ENCODE measurements at places on chromosomes 1 and 21.

DNA sequence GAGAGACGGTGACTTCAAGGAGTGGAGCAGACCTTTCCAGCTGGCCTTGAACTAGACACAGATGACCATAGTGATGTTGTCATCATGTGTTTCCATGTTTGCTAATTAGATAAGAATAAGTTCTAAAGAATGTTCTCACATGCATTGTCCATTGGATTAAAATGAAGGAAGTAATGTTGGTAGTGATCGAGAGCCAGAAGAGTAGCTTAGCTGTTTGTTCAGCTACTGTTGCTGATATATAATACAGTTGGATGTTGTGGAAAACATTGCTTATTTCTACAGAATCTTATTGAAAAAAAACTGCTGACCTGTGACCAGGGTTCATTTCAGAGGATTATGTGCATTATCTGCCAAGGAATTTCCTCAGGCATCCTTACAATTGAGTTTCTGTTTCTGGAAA lies 249.1 kb upstream of the POGK start:
- no peak for DNase-seq

- no peak for DNase-seq
Observed at GRCh38 chr1:78601068-78601467, 19.2 kb upstream of the IFI44L start.

DNA sequence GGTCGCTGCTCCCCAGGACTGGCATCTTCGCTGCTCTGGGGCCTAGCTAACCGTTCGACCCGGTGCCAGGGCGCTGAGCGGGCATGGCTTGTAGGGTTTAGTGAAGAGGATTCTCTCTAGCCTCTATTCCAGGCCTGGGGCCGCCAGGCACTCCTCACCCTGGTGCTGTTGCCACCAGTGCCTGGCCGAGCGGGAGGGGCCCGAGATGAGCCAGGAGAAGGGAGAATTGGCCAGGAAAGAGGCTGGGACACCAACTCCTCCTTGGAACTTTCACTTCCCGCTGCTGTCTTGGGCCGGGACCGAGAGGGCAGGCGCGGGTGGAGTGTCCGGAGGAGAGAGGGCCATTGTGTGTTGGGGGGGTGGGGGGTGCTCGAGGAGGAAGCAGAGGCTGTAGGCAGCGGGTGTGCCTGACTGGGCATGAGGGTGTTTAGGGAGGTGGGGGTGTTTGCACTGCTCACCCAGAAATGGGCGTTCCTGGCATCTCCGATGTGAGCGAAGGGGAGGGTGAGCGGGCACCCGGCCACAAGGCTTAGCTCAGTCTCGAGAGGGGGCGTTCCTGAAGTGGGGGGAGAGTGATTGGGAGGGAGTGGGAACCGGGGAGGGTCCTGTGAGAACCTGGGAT lies 772 bp downstream of the ADAM15 start:
- peak; percentile 85 for DNase-seq

GRCh38 chr21:28590026-28590425 lies 402.7 kb downstream of the LTN1 start:
- no peak for DNase-seq

DNA sequence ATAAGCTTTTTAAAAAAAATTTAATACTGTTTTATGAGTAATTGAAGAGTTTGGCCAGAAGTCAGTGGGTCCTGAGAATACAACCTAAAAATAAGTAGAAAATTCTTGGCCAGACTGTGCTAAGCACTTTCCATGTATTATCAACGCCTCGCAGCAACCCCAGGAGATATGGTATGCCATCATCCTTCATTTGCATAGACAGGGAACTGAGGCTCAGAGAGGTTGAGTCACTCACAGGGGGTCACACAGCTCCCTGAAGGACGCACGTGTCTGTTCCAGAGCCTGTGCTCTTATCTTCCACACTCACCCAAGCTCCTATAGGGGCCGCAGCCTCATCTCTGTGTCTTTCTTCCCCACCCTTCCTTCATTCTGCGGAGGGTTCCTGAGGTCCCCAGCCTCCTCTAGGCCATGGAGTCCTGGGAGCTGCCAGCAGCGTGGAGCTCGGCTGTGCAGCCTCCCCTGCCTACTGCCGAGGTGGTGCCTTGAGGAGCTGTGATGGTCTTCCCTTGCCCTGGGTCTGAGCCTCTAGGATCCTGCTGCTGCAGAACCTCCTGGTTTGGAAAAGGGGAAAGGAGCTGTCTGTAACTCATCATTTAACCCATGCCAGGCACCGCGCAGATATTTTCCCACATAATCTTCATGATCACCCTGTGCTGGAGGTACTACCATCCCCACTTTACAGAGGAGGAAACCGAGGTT lies 30.3 kb upstream of the ECE1 start:
- no peak for DNase-seq

- no peak for DNase-seq
Observed at GRCh38 chr1:149932474-149932873, 4.2 kb downstream of the MTMR11 start.

- no peak for DNase-seq
Observed at GRCh38 chr1:113242481-113242880, 147.8 kb upstream of the MAGI3 start.

GRCh38 chr1:22778862-22779520 lies 68.4 kb downstream of the EPHB2 start:
- DNase-seq, result no peak

- no peak for DNase-seq
Observed at GRCh38 chr1:95013950-95014574, 58.7 kb downstream of the ALG14 start.

- no peak for DNase-seq
Observed at GRCh38 chr1:31669433-31669785, 24.7 kb upstream of the PEF1 start.

GRCh38 chr1:163090321-163090945 lies 21.3 kb downstream of the RGS4 start:
- DNase-seq, result no peak

- no peak for DNase-seq
Observed at GRCh38 chr1:13619909-13620308, 36.3 kb downstream of the PDPN start.

DNA sequence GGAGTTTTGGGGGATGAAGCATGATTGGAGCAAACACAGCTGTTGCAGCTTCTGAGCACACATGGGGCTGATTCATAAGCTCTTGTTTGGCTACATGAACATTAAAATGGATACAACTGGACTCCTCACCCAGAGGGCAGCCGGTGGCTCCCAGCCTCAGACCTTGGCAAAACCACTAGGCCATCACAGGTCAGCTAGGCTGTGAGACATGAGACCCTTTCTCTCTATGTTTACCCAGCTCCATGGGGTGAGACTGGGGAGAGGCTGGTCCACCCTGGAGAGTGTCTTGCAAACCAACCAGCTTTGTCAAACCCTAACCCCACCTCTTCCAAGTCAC lies 388.7 kb downstream of the PTPRU start:
- no peak for DNase-seq

GRCh38 chr1:91768120-91768519 lies 117.8 kb downstream of the TGFBR3 start:
- no peak for DNase-seq

DNA sequence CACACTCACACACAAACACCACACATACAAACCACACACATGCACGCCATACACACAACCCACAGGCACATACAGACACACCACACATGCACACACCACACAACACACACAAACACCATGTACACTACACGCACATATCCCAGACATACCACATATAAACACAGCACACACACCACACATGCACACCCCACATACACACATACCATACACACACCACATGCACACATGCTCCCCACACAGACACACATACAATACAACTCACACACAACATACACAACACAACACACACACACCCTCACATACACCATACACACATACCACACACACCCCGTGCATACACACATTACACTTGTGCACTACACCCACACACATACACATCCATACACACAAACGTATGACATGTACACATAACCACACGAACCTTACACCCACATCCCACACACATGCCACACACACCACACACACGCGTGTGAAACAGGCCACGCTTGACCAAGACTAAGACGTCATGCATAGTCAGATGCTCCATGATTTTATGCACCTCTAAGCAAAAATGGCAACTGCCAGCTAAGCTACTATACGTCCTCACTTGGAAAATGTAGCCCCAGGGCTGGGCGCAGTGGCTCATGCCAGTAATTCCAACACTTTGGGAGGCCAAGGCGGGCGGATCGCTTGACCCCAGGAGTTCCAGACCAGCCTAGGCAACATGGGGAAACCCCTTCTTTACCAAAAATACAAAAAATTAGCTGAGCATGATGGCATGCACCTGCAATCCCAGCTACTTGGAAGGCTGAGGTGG lies 77.4 kb upstream of the TMPRSS2 start:
- no peak for DNase-seq

GRCh38 chr1:23215751-23216449 lies 1.4 kb downstream of the HTR1D start:
- no peak for DNase-seq

GRCh38 chr1:59333626-59334277 lies 36.9 kb downstream of the FGGY start:
- no peak for DNase-seq

- peak; percentile 92 for DNase-seq
Observed at GRCh38 chr1:153985941-153986761, at the start of gene RAB13. Gene RAB13 (minus strand): TSS chr1:153986339. CDS start chr1:153986236, 103 bp downstream.

- DNase-seq, result no peak
Observed at GRCh38 chr1:119862276-119862675, 34.0 kb downstream of the ADAM30 start.

DNA sequence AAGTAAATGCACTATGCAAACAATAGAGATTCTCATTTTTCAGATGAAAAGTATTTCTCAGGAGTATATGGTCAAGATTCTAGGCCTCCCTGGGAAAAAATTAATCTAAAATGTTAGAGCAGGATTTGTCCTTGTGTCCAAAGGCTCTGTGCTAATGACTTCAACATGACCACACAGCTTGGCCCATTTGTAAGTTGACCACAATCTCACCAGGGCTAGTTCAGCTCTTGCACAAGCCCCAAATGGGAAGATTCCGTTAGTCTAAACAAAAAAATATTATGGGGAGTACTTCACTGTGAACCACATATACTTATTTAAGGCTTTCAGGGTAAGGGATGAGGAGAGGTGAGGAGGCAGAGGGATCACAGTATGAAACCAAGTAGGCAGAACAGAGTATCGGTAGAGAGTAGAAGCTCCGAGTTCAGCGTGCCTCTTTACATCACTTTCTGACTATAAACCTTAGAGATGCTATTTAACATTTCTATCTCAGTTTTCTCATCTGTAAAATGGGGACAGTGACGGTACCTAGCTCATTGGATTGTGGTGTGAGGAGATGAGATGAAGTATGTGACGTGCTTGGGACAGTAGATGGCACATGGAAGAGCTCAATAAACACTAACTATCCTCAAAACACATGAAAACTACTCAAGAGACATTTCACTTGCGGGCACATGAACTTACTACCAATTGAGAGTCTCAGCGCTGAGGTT lies 37.8 kb upstream of the CTTNBP2NL start:
- no peak for DNase-seq

DNA sequence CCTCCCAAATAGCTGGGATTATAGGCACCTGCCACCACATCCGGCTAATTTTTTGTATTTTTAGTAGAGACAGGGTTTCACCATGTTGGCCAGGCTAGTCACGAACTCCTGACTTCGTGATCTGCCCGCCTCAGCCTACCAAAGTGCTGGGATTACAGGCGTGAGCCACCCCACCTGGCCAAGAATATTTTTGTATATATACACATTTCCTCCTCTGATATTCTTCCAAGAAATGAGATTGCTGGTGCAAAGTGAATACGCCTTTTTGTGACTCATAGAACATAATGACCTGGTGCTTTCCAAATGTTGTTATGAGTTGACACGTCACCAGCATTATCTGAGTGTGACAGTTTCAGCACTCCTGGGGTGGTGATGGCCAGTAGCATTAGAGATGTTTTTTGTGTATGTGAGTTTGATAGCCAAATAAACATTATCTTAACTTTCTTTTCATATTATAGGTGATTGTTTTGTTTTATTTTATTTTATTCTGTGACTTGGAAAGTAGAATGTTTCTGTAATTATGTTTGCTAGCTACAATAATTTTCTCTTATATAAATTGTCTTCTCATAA lies 54.9 kb downstream of the KCNK1 start:
- DNase-seq, result no peak

DNA sequence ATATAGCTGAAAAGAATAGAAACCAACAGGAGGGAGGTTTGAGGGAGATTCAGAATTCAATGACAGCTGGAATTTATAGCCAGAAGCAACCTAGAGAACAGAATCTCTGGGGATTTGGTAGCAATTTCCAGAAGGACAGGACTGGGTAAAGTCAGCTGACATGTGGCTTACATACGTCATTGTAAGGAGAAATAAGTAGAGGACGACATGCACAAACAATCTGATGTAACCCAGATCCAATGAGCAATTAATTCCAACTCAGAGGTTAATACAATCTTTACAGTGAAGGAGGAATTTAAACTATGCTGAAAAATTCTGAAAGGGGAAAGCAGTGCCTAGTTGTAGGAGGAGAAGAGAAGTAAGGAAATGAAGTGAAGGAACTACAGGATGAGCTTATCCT lies 383.9 kb downstream of the PTBP2 start:
- no peak for DNase-seq

DNA sequence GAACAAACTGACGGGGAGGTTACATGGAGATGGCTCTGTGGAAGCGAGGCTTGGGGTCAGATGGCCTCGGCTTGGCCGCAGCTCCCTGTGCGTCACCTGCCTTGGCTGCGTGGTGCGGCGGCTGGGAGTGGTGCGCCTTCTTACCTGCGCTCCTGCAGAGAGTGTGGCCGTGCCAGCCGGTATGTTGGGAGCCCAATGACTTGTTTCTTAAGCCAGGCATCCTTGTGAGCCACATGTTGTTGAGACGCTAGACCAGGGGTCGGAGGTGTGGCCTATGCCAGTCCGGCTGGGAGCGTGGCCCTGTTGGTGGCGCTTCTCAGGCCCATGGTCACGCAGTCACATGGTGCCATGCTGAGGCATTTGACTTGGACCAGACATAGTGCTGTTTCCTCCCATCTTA lies 10.5 kb downstream of the SLX9 start:
- no peak for DNase-seq

DNA sequence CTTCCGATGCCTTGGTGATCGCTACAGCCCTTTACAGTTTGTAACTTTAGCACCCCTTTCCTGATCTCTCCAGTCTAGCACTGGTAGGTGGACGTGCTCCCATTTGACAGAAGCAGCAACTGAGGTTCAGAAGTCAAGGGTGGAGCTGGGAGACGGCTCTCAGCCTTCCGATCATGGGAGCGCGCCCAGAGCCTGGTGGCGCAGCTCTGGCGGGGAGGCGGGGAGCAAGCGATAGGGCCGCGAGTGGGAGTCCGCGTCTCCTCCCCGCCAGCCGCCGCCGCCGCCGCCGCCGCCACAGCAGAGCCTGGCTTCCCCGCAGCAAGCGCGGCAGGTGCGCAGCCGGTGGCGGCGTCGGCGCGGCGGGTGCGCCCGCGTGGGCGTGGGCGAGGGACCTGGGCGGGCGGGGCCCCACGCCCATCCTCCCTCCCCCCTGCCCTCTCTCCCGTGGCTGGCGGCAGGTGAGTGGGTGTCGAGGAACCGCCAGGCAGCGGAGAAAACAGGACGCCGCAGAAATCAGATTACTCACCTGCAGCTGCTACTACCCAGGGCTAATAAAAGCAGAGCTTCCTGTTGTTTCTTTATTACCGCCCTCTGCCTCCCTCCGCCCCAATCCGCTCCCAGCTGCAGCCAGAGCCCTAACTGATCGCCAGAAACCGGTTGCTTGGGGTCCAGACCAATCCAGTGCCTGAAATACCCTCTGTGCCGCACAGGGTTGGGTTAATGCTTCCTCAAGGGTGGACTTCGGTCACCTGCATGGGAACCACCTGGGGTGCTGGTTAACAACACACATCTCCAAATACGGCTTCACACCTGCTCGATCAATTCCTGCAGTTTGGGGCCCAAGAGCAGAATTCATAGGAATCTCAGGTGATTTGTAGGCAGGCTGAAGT lies 60.2 kb upstream of the ID3 start:
- no peak for DNase-seq
